Right kidney (tissue), 9 donors: ENCODE measurements at places on chromosomes 3 and 15.

DNA sequence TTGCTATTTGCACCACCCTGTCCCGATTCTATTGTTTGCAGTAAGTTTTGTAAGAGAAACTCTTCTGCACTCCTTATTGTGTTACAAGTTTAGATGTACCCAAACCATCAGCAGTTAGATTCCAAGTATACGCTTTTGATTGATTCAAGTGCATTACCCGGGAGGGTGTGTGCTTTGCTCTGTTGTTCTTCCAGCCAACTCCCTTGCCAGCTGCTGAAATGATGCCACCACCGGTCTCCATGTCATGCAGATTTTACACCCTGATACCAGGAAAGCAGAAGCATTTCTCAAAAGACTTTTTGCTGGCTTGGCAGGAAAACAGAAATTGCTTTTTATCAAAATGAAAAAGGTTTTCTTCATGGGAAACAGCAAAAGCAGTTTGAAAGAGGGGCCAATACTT is 1006.6 kb upstream of the CFAP20DC start:
- no peak for DNase-seq

DNA sequence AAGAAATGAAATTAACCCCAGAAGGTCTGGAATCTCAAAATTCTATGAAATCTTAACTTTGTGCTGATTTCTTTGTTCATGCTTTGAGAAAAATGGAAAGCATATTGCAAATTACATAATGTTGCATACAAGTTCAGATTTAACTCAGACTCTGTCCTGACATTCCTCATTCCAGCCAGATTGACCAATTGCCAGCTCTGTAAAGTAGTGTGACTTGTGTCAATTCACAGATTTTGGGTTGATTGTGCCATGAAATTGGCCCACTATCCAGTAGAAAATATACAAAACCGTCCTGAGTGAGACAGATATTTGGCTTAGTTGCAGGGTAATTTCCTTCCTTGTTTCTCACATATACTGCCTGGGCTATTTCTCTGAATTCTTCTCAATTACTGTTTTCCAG is 1312.6 kb downstream of the ROBO1 start:
- DNase-seq = no peak

- no peak for DNase-seq
These were observed 110.2 kb downstream of the RORA start for GRCh38 chr15:61118885-61119284.

GRCh38 chr15:85527895-85528294 is 147.5 kb downstream of the AKAP13 start:
- peak; percentile 32 for DNase-seq

GRCh38 chr3:23668430-23668904 is 137.3 kb upstream of the UBE2E1 start:
- no peak for DNase-seq

DNA sequence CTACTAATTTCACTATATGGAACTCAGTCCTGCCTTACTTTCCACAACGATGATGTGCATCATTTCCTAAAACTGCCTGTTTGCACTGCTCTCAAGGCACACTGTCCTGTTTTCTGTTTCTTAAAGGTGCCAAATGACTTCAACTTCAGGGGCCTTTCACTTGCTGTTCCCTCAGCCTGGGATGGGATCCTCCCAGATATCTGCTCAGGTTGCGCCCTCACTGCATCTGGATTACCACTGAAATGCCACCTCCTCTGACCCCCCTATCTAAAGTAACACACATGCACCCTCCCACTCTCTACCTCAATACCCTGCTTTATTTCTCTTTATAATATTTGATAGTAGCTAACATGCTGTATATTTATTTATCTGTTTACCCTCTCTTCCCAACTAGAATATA is 123.8 kb upstream of the CMC1 start:
- DNase-seq = no peak

- no peak for DNase-seq
These were observed 31.5 kb upstream of the LAMP3 start for GRCh38 chr3:183193762-183194689.

DNA sequence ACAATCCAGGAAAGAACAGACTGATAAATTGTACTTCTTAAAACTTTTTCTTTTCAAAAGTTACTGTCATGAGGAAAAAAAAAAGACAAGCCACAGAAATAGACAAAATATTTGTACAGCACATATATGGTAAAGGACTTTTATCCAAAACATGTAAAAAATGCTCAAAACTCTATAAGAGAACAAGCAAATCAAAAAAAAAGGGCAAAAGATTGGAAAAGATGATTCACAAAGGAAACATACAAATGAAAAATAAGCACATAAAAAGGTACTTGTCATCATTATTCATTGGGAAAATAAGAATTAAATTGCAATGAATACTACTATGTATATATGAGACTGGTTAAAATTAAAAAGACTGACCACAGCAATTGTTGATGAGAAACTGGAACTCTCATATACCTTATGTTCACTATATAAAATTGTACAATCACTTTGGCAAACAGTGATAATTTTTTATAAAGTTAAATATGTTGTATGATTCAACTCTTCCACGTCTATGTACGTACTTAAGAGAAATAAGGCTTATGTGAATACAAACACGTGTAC is 39.7 kb downstream of the DIPK2A start:
- no peak for DNase-seq

GRCh38 chr3:121961283-121961682 is 60.8 kb downstream of the ILDR1 start:
- DNase-seq = no peak

DNA sequence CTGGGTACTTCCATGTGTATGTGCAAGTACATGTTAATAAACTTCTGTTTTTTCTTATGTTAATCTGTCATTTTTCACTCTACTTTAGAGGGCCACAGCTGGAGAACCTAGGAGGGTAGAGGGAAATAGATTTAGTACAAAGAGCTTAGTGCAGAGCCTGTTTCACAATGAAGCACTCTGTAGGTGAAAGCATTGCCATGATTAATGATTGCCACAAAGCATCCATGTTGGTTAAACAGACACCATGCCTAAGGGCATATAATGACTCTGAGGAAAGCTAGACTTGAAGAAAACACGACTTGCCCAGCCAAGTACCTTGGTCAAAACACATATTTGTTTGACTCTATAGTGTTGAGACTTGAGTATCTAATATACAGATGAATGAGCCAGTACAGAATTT is 338.4 kb downstream of the FHIT start:
- DNase-seq = no peak

DNA sequence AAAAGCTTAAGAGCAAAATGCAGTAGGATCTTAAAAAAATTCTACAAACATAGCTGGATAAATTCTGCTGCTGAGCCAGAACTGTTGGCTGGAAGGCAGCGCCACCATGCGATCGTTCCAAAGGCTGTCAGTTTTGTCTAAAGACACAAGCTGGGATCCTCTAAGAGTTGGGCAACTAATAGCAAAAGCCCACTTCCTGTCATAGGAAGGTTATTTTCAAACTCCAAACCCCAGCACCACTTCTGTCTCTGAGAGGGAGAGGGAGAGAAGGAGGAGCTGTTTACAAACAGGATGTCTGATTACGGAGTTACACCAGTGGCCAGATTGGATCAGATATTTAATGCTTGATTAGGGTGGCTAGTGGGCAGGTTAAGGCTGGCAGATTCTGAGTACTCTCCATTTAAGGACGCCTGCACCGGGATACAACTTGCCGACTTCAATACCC is 44.0 kb downstream of the EIF4E3 start:
- no peak for DNase-seq

DNA sequence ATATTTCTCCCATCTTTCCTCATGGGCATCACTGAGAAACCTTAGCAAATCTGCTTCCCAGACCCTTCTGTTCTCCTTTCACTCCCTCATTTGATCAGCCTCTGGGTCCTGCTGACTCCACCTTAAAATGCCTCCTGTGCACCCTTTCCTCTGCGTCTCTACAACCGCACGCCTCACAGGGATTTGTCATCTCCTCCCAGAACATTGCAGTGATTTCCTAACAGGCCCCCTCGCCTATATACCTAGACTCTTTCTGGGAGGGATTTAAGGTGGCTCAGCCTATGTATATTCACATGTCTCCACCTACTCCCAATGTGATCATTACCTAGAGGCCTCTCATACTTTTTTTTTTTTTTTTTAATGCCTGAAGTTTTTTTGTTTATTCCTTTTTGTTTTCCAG is 69.2 kb downstream of the LIPC start:
- no peak for DNase-seq

- DNase-seq = no peak
These were observed 6.7 kb upstream of the EIF1B start for GRCh38 chr3:40302784-40303183.

DNA sequence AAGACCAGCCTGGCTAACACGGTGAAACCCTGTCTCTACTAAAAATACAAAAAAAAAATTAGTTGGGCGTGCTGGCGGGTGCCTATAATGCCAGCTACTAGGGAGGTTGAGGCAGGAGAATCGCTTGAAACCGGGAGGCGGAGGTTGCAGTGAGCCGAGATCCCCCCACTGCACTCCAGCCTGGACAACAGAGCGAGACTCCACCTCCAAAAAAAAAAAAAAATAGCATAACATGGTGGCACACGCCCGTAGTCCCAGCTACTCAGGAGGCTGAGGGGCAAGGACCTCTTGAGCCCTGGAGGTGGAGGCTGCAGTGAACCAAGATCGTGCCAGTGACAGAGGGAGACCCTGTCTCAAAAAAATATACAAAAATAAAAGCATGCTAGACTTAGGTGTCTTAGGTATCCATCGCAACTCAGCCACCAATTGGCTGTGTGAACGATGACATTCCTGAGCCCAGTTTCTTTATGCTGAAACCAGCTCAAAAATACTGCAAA is 6.2 kb downstream of the PLCH1 start:
- DNase-seq = no peak
